Vagina (tissue), 2 donors: ENCODE measurements at places on chromosomes 3 and 15. TPM values are rescaled to one million over a fixed set of nuclear protein-coding genes. Genes with fewer than 3 reads are reported as not detected.

The GP5 gene
- total RNA-seq: not detected

The SLC24A5 gene
- not detected for total RNA-seq

The RPS27L gene
- 74.6 TPM for total RNA-seq

The ACP3 gene
- total RNA-seq: 12.3 TPM

The GOLGA6A gene
- total RNA-seq: 0.25 TPM

The ITIH1 gene
- total RNA-seq: 0.98 TPM

The NANOGP8 gene
- total RNA-seq: not detected

The NOX5 gene
- 0.74 TPM for total RNA-seq

The PARP15 gene
- 5.9 TPM for total RNA-seq

The CCRL2 gene
- total RNA-seq: not detected

The ADAMTS17 gene
- total RNA-seq: 16.0 TPM

GRCh38 chr3:94252316-94252715 is 189.5 kb downstream of the NSUN3 start:
- no peak for DNase-seq

GRCh38 chr3:67521053-67521646 is 133.3 kb downstream of the SUCLG2 start:
- no peak for DNase-seq

GRCh38 chr15:38702178-38702912 is 137.7 kb upstream of the RASGRP1 start:
- no peak for DNase-seq

GRCh38 chr3:167469381-167469780 is 4.5 kb downstream of the SERPINI2 start:
- DNase-seq: no peak

- no peak for DNase-seq
Observed at GRCh38 chr3:22372292-22373062, 621.5 kb upstream of the ZNF385D start.

DNA sequence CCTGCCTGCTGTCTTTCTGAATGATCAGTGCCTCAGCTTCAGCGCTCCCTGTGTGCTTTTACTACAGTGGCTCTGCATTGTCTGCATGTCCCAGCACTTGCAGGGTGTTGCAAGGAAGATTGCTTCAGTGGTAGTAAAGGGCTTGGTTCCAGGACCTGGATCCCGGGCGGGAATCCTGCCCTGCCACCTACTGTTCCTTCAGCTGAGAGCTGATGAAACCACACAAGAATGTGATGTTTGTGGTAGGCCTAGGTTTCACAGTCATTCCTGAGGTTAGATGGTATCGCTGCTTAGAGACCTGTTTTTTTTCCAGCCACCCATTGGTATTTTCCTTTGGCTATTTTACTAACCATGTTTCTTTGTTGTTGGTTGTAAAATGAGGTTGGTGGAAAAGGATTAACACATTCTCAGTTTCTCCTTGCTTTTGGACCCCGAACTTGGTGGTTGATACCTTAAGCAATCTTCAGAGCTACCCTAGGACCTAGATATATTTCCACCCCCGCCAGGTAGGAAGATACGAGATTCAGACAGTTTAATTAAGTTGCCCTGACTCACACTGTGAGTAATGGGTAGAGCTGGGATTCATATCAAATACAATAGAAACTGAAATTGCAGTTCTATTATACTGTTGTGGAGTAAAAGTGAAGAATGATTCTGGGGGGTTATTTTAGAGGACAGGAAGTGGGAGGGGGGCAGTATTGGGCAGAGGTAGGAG is 11.4 kb downstream of the GPR87 start:
- DNase-seq: peak; percentile 90

GRCh38 chr15:75705854-75706681 is 6.6 kb downstream of the CSPG4 start:
- DNase-seq: no peak

DNA sequence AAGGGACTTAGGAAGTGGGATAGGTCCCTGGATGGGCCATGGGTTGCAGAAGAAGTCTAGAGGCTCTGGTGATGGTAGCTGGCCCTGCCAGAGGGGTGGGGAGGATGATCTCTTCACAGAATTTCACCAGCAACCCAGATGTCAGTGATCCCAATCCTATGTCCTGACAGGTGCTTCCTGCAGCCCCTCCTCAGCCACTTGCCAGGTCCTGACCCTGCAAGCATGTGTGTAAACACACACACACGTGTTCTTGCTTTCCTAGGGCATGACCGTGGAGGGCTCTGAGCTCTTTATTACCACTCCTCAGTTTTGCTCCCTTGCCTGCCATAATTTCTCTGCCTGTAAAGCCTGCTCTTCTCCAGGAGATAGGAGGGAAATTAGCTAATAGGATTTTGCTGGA is 12.5 kb downstream of the TEX264 start:
- DNase-seq: no peak

DNA sequence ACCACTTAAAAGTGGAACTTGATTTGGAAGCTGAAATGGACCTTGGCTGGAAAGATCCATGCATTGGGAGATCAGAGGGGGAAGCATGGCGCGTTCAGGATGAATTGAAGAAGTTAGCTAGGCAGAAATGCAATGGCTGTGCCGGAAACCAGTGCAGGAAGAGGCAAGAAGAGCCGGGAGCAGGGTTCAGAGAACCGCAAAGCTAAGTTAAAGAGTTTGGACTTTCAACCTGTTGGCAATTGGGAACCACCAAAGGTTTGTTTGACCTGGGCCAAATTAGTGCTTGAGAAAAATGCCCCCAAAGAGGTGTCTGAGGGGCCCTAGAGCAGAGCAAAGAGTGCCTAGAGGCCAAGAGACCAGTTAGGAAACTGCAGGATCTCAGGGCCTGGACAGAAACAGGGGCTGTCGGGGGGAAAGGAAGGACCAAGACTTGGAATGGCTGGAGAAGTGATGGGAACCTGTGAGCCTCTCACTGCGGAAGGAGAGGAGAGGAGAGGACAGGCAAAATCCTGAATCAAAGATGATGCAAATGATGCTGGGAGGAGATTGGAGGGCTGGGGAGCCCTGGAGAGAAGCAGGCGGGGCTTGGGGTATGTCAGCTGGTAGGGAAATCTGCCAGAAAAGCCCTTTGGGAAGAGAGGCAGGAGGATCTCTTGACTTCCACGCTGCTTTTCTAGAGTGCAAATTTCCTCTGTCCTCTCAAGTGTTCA is 49.3 kb downstream of the FAM174B start:
- no peak for DNase-seq

DNA sequence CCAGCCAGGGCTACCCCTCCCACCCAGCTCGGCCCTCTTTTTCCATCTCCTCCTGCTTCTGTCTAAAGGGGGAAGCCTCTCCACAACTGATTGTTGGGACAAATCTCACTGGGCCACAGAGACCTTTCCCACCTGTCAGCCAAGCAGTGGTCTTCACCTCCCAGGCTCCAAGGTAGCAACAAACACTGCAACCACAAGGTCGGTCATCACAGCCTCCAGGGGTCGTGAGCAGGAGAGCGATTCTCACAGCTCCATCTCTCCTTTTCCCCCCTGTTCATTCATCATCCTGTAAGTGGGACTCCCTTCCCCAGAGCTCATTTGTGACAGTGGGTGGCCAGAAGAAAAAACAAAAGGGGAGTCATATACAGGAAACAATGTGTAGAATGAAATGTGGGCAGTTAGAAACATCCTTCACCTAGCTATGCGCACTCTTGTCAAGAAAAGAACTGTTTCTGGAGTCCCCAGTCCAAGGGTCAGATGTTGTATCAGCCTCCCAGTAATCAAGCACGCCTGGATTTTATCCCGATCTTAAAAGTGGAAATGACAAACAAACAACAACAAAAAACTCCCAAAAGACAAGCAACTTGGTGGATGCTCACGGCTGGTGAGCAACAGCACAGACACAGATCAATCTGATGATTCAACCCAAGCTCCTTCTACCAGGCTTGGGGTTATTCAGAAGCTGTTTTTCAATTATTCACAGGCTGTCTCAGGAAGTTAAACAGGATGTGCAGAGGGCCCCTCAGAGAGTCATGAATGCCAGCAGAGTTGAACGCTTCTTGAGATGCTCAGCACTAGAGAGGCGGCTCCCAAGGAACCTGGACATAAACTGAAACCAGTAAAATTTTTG is 22.4 kb downstream of the LYZL4 start:
- DNase-seq: no peak

DNA sequence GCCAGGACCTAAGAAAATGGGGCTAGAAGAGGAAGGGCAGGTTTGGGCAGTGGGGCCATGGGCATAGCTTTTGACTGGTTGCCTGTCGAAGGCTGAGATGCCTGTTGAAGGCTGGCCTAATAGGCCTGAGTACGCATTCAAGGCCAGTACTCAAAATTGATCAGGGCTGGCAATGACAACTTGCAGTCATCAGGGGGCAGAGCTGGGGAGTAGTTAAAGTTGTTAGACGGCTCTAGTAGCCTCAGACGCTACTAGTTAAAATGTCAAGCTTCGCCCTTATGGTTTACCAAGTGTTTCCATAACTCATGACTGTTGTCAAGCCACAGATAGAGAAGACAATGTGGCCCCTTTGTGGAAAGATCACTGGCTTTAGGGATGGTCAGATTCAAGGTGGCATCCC is 28.7 kb downstream of the SPG21 start:
- DNase-seq: no peak

DNA sequence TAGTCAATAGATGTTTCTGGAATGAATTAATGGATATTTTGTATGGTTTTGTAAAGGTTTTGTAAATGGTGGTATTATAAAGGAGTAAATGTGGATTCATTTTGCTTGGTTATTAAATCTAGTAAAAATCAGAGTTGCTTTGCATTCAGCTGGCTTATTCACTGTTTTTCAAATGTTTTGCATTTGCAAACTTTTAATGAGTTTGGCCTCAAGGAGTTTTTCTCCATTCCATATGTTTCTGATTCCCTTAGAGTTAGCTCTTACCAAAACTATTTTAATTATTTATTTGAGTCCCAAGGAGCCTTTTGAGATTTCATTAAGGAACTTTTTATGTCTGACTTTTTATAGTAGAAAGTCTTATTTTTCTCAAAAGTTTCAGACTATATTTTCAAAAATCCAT is 992.2 kb downstream of the DIPK2A start:
- DNase-seq: no peak

GRCh38 chr3:177885063-177885462 is 651.2 kb upstream of the KCNMB2 start:
- DNase-seq: no peak

GRCh38 chr3:182115328-182116015 is 403.7 kb downstream of the SOX2 start:
- DNase-seq: no peak

DNA sequence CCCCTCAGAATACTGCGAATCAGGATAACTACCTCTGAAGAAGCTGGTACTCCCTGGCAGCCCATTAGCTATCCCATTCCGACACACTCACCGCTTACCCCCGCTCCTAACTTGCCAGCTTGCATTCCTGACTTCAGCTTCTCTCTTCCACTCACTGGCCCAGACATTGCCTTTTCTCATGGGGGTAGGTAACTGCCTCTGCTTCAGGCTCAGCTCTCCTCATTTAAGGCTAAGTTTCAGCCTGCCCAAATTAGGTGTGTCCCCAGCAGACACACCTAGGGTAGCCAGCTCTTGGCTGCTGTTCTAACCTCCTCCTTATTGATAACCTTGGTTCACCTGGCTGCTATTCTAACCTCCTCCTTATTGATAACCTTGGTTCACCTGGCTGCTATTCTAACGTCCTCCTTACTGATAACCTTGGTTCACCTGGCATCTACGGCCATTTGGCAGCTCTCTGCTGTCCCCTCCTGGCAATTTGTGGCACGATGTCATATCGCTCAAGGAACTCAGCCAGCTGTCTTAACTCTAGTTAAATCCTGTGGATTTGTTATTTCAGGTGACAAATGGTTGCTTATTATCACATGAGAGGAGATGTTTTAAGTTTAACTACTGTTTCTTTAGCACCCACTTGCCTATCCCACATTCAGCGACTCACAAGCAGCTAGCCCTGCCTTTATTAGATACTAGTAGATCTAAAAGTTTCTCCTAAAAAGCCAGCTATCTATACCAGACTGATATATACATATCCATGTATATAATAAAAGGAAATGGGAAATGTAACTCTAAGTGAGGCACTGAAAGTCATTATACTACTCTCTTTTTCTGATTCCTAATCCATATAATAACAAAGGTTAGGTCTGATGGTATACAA is 106.5 kb upstream of the ACP3 start:
- no peak for DNase-seq

DNA sequence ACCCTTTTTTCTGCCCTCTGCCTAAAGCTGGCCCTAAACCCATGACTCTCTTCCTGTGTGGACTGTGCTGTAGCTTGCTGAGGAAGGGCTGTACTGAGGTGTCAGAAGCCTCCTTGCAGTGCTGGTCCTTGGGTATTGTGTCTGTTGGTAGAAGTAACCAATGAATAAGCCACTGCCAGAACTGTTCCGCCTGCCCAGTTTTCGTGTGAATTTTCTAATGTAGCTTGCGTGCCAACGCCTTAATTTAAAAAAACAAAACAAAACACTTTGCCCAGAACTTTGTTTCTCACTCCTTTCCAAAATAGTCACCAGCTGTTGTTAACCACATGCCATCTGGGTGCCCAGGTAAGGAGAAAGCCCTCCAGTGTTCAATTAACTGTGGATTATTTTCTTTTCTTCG is 101.9 kb downstream of the KLHL25 start:
- DNase-seq: no peak

DNA sequence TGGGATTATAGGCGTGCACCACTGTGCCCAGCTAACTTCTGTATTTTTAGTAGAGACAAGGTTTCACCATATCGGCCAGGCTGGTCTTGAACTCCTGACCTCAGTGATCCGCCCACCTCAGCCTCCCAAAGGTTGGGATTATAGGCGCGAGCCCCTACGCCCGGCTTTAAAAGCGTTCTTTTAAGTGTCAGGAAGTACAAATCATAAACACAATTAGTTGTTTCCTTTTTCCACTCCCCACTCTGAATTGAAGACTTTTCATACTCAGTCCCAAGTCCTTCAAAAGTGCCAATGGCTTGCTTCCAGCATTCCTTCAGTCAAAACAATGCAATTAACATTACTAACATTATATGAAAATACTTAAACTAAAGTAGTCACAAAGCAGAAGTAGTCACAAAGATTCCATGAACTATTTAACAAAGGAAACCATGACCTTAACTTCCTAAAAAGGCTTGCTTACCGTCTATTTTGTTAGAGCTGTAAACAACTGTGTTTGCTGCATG is 8.1 kb downstream of the WDR82 start:
- no peak for DNase-seq

GRCh38 chr3:62028236-62028635 is 345.1 kb downstream of the FEZF2 start:
- DNase-seq: no peak
